ENCODE measurements at places on chromosomes 2 and 18. TPM values are rescaled to one million over a fixed set of nuclear protein-coding genes. Genes with fewer than 3 reads are reported as not detected.

DNA sequence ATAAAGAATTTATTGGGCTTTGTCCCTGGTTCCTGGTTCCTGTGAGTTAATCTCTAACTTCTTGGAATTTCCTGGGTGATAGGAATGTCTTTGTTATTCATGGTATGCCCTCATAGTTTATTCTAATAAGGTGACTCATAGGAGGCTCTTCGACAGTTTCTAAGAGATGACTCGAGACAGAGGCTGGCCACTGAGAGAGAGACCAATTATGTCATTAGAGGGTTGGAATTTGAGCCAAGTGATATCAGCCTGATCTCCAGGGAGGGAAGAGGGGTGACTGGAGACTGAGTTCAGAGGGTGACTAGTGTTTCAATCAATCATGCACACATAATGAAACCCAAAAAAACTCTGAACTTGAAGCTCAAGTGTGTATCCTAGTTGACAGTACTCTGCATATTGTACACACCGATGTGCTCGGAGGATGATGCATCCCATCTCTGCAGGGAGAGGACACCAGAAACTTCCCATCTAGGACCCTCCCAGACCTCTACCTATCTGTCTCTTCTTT lies 185.7 kb downstream of the MTCL1 start:
- DNase-seq = no peak

GRCh38 chr2:149019768-149020167 lies 18.7 kb upstream of the LYPD6B start:
- no peak for DNase-seq

DNA sequence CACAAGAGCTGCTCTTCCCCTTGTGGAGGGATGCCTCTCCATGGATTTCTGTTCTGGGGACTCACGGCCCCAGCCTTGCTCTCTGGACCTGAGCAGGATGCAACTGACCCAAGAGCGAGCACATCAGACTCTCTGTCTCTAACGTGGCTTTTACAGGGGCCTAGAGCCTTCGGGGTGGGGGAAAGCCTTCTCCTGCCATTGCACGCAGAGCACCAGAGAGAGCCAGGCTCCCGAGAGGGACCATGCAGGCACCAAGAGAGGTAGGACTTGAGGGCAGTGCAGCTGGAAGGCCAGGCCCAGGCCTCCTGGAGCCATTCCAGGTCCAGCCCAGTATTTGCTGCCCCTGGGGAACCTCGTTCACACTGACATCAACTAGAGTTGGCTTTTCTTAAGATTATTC lies 475.6 kb upstream of the MYT1L start:
- no peak for DNase-seq

PSME4 gene
- total RNA-seq = 35.3 TPM

ZBTB7C gene
- total RNA-seq = 1.2 TPM

Measured in left lobe of liver (tissue), 2 donors.